T-cell (primary cell): ENCODE measurements at places on chromosomes 13 and 19.

DNA sequence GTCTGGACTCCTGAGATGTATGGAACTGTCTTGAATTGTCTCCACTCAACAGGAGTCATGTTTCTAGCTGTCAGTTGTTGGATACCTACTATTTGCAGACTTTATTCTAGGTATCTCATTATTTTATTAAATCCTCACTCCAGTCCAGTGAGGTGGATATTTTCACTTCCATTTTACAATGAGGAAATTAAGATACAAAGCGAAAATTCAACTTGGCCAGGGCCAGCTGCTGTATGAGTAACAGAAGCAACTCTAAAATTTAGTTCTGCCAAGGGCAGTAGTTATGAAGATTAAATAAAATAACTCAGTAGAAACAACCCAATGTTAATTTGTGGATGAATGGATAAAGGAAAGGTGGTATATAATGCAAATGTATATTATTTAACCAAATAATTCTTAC lies 12.6 kb upstream of the NDFIP2 start:
- no peak for DNase-seq

DNA sequence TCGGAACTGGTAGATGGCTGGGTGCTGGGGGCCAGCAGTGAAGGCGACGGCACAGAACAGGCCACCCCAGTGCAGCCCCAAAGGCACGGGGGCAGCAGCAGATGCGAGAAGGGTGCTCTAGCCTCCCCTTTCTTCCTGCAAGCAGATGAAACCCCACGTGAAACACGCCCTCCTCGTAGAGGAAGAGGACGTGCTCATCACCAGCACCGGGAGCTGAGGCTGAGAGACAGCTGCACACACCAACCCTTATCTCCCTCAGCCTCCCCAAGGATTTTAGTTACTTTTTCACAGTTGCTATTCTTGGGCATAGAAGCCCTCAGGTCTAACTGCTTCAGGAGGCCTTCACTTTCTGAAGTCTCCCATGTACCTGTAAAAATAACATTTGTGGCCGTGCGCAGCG lies 11.9 kb downstream of the ZNF787 start:
- no peak for DNase-seq

- no peak for DNase-seq
Observed at GRCh38 chr13:28286263-28286662, 147.9 kb downstream of the PAN3 start.

DNA sequence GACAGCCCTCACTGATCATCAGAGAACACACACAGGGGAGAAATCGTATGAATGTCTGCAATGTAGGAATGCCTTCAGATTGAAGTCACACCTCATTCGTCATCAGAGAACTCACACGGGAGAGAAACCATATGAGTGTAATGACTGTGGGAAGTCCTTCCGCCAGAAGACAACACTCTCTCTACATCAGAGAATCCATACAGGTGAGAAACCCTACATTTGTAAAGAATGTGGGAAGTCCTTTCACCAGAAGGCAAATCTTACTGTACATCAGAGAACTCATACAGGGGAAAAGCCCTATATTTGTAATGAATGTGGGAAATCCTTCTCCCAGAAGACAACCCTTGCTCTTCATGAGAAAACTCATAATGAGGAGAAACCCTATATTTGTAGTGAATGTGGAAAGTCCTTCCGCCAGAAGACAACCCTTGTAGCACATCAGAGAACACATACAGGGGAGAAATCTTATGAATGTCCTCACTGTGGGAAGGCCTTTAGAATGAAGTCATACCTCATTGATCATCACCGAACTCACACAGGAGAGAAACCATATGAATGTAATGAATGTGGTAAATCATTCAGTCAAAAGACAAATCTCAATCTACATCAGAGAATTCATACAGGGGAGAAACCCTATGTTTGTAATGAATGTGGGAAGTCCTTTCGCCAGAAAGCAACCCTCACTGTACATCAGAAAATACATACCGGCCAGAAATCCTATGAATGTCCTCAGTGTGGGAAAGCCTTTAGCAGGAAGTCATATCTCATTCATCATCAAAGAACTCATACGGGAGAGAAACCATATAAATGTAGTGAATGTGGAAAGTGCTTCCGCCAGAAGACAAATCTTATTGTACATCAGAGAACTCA lies 32.5 kb downstream of the ZNF567 start:
- no peak for DNase-seq

DNA sequence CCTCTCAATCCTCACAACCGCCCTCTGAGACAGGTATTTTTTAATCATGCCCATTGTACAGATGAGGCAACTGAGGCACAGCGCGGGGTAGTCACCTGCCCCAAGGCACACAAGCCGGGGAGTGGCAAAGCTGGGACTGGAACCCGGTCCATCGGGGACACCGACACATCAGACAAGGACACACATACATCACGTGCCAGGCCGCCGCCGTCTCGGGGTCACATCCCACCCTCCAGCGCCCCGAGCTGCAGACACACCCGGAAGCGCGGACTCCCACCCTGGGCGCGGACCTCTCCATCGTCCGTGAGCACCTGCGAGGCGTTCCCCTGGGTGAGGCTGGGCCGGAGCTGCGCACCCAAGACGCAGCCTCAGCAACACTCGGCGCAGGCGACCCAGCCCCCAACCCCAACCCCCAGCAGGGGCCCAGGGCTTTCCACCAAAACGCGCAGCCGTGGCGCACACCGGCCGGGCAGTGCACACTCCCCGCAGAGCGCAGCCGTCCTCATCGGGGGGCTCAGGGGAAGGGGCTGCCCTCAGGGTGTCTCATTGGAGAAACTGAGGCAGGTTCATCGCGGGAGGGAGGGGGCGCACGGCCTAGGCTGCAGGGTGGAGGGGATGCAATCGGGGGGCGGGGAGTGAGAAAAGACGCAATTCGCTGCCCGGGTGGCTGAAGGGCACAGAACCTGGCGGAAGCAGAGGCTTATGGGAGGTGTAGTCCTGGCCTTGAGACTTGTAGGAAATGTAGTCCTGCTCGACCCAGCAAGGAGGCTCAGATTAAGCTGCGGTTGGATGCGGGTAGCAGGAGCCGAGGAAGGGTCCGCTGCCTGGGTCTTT lies 1.9 kb upstream of the LMTK3 start:
- peak; percentile 84 for DNase-seq
